ENCODE measurements at places on chromosomes 2 and 18.

- peak; percentile 34 for DNase-seq
These were observed at the start of gene SLC9A4 for GRCh38 chr2:102473020-102473419. Gene SLC9A4, plus strand, starts transcription at chr2:102473226. Its CDS starts 534 bp downstream, at chr2:102473760.

DNA sequence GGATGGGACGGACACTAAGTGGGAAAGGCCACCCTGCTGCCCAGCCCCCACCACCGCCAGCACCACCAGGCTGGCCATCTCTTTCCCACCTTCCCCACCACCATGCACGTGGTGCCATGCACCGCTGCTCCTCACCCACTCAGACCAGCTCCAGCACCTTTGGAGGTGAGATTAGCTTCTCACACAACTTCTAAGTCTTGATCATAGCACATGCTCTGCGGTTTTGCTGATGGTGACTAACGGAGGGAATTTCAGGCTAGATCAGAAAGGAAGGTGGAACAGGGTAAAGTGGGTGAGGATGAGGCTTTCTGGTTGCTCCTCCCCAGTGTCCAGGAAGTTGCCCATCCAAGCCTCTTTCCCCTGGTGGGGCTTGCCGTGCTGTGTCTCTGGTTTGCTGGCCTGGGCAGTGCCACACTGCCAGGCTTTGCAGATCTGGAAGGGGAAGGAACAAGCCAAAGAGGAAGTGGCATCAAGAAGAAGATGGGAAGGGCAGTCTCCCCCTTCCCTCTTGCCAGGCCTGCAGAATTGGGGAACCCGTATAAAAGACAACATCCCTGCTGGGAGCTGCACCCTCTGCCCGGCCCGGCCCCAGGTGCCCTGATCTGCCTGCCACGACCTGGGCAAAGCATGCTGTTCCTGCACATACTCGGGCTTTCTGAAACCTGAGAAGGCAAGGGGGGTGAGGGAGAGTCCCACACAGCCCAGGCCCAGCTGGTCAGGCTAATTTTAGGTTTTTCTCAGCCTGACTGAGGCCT is 44.3 kb upstream of the CAB39 start:
- no peak for DNase-seq

- DNase-seq, result no peak
These were observed 57.4 kb downstream of the ATIC start for GRCh38 chr2:215369181-215369760.

- DNase-seq, result no peak
These were observed 841.0 kb upstream of the PIK3C3 start for GRCh38 chr18:41113885-41114482.

DNA sequence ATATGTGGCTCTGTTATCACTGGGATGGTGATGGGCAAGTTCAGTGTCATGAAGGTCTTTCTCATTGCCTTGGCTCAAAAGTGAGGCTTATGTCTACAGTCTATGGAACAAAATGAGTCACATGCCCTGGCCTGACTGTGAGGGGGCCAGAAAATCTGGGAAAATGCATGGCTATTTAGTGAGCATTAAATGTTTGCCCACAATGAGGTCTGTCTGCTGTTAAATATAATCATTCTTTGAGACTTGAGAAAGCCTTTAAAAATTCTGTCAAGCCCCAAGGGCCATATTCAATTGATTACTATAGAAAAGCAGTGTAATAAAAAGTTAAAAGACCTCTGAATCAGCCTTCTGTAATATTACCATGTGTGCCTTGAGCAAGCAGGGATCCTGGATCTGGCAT is 5.5 kb upstream of the RNF144A start:
- DNase-seq, result no peak

DNA sequence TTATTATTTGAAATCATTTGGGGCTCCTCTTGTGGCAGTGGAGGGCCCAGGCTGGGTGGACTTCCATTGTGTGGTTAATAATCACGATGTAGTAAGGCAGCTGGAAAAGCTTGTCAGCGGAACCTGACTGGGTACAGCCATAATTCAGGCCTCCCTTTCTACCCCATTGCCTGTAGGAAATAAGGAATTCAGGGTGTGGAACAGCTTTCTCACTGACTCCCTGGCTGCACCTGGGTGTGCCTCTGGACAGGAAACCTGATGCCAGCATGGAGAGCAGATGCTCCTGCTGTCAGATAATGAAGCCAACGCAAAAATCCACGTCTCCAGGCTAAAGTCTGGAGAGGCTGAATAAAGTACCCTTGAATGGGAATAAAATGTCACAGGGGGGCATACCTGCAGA is 44.2 kb downstream of the LYPD6B start:
- peak; percentile 22 for DNase-seq

DNA sequence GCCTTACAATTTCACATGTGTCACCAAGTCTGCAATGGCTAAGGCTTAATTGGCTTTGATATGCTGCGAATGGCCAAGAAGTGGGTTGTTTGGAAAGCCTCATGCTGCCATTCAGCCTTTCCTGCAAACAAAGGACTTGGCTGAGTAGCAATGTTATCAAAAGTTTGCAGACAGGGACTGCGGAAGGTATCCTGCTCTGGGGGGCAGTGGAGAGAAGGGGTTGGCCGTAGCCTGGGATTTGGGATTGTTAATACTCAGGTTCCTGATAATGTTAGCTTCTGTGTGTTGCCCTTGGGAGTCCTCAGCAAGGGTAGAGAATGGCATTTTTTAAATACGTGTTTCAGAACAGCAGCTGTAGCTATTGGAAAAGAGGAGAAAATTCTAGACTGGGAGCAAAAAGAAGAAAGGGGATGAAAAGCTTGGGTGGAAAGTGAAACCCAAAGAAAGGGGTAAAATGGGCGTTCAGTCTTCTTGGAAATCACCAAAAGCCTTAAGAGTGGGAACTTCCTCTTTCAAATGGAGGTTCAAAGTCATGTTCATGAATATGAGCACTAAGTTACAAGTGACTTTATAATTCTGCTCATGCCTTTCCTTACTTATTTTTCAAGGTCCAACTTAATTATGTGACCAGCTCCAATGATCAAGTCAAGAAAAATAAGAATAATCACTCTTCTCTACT is 325.1 kb downstream of the RNF144A start:
- DNase-seq, result no peak

DNA sequence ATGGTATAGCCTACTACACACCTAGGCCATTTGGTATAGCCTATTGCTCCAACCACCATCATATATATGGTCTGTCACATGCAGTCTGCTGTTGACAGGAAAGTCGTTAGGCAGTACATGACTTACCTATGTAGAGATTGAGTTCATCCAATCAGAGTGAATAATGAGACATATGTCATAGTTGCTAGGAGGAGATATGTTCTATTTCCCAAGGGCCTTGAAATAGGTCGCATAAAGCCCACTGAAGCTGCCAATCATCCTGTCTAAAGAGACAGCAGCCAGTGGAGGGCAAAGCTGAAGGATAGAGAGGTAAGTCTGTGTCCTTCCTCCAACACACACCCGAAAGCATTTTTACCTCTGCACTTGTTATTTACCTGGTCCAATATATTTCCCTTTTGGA is 263.4 kb downstream of the PTPRM start:
- peak; percentile 21 for DNase-seq

DNA sequence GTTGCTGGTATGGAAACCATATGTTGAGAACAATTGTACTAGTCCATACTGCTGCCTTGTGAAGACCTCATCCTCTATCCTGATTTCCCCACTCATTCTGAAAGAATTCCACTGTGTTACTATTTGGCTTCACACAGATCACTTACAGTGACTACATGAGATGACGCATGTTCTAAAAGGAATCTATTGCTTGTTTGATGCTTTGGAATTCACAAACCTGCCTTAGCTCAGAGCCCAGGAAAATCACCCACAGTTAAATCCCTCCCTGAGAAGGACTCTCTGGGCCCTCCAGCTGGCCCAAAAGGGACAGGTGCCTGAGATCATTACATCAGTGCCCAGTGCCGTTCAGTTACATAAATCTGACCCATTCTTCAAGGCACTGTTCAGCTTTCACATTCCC is 45.3 kb downstream of the KLHL29 start:
- DNase-seq, result no peak

GRCh38 chr2:20666304-20667150 is at the start of gene GDF7:
Gene GDF7, plus strand, starts transcription at chr2:20667144. Its CDS starts 96 bp downstream, at chr2:20667240.
- DNase-seq, result peak; percentile 93

DNA sequence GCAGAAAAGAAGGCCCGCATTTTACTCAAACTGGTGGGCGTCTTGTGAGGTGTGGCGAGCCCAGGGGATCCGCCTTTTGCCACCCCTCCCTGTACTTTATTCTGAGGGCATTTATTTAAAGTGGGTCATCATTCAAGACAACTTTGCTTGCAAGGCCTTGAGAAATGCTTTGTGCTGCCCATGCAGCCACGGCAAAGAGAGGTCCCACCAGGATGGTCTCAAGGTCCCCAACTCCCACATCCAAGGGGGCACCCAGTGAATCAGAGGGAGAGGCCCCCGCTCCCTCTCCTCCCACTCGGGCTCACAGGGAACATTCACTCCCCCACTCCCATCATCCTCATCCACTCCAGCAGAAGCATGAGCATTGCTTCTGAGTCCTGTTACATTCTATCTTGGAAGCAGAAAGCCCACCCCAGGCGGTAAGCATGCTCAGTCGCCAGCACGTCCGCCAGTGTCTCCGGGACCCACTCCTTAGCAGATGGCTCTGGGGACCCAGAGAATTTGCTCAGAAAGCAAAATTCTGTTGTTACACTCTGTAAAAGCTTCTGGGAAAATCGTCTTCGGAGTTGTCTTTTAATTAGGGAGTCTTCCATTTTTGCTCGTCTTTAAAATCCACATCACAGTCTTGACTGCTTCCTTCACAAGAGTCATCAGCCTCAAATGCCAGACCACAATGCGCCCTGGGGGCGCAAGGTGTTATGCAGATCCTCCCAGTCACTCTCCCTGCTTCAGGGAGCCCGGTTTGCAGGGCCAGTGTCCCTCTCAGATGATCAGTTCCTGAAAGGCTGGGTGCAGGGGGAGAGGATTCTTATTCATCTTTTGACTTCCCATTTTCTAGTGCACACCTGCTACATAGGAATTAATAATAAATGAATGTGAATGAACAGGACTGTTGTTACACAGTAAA is 99.4 kb upstream of the NCK2 start:
- DNase-seq, result no peak

- DNase-seq, result no peak
These were observed 9.1 kb downstream of the SCLY start for GRCh38 chr2:238069877-238070276.

DNA sequence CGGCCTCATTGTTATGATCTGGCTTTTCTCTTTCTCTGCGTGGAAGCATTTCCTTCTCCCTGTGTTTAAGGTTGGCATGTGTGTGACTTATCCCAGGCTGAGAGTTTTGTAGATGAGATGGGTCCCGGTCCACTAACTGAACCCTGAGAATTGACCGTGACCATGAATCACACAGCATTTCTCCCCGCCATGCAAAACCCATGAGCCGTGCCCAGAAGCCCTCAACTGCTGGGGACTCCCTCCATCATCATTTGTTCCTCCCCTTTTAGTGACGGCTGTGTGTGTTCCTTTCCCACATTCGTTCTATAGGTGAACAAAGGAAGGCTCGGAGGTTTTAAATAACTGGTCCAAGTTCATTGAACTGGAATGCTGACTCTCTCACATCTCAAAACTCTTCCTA is 30.1 kb upstream of the TXNDC2 start:
- DNase-seq, result no peak

- peak; percentile 44 for DNase-seq
These were observed 14.4 kb downstream of the HYCC2 start for GRCh38 chr2:201057087-201057521.

- DNase-seq, result no peak
These were observed 391.0 kb downstream of the SOX11 start for GRCh38 chr2:6083136-6083535.

Data from SK-N-SH (cell line).